ENCODE measurements at places on chromosomes 11 and 22.

- peaks cover 9% of the 10 kb centered on the region for H3K4me1 ChIP-seq
- no peaks in the 10 kb centered on the region for H3K36me3 ChIP-seq
- DNase-seq: peak; percentile 50
- no peak overlapping the region for H3K4me3 ChIP-seq
- H3K27me3 ChIP-seq: no peaks in the 10 kb centered on the region
Measured at GRCh38 chr11:6323291-6323905, 3.1 kb upstream of the CAVIN3 start.

GRCh38 chr11:102727890-102728289, 3.1 kb upstream of the MMP8 start:
- H3K36me3 ChIP-seq: no peaks in the 10 kb centered on the region
- no peak overlapping the region for H3K4me3 ChIP-seq
- no peaks in the 10 kb centered on the region for H3K4me1 ChIP-seq
- H3K27ac ChIP-seq: no peak overlapping the region
- H3K27me3 ChIP-seq: no peaks in the 10 kb centered on the region

DNA sequence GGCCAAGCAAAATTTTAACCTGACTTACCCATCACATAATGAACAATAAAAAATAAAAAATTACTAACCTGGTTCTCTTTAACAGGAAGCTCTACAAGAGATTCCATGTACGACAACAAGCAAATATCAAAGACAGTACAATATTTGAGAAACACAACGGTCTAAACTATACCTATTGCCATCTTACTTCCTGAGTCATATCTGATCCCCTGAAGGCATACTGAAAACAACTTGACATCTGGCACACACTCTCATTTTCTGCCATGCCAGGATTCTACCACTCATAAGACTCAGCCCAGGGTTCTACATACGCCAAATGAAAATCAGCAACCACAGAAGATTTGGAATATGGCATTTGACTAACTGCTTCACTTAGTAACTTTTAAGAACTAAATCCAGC, 13.8 kb downstream of the DENND5A start:
- H3K36me3 ChIP-seq: no peaks in the 10 kb centered on the region
- H3K27ac ChIP-seq: no peak overlapping the region
- DNase-seq: no peak
- H3K4me1 ChIP-seq: no peaks in the 10 kb centered on the region

DNA sequence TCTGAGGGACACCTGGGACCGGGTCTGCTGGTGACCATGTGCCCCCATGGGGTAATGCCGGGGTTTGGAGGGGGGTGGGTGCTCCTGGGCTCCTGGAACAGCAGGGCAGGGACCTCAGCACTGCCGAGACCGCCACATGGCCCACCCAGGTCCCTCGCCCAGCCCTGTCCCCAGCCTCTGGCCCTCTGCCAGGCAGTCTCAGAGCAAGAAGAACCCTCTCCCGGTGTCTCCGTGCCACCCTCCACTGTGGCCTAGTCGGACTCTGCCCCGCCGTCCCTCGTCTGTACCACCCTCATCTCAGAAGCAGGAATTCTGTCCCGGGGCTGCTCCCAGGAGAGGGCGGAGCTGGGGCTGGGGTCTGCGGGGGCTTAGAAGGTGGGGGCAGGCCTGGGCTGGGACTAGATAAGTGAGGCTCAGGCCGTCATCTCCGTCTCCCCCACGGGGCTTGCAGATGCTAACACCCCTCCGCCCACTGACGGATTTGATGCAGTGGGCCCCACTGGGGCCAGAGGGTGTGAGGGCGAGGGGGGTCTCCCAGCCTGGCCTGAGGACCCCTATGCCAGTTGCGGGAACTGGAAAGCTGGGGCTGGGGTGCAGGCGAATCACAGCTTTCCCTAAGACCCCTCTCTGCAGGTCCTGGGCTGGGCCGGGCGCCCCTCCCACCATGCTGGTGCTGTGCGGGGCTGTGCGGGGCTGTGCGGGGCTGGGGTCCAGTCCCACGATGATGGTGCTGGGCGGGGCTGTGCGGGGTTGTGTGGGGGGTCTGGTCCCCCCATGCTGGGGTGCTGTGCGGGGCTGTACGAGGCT, 1.1 kb downstream of the MUC5AC start:
- H3K4me3 ChIP-seq: no peak overlapping the region
- peaks cover 4% of the 10 kb centered on the region for H3K4me1 ChIP-seq
- H3K27me3 ChIP-seq: no peaks in the 10 kb centered on the region
- DNase-seq: no peak
- H3K27ac ChIP-seq: no peak overlapping the region
- no peaks in the 10 kb centered on the region for H3K36me3 ChIP-seq

- H3K27ac ChIP-seq: no peak overlapping the region
- H3K4me3 ChIP-seq: no peak overlapping the region
- DNase-seq: peak; percentile 34
Measured at GRCh38 chr11:119747868-119748660, 19.1 kb upstream of the NECTIN1 start.

- no peak overlapping the region for H3K4me3 ChIP-seq
- 0 out of 2 replicates have a peak, but pooled peaks cover 2% of the 10 kb centered on the region for H3K27me3 ChIP-seq
- no peak overlapping the region for H3K27ac ChIP-seq
- no peaks in the 10 kb centered on the region for H3K4me1 ChIP-seq
Measured at GRCh38 chr11:111173221-111173620, 72.3 kb upstream of the POU2AF2 start.

DNA sequence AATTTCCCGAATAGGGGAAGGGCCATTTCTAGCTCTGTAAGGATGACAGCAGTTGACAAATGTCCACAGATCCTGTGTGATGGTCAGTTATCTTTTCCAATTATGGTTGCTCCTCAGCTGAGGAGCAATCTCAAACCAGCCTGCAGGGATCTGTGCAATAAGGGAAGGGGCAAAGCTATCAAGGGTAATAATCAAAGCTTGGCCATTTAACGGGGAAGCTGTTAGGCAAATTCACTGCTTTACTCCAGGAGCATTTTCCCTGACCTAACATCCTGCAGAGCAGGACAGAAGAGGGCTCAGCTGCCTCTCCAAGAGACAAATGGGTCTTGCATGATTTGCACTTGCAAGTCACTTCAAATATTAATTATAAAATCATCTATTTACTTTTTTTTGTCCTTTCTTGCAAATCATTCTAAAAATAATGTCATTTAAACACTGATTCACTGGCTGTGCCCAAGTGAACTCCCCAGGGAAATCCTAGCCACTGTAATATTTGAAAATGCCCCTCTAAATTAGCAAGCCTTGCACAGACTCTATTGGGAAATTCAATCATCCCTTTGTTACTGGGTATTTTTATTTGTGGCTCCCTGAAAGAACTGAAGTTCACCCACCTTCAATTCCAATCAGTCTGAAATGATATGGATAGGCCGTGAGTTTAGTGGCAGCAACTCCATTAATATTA, 1256.7 kb downstream of the LRRC4C start:
- no peak overlapping the region for H3K27ac ChIP-seq
- no peaks in the 10 kb centered on the region for H3K4me1 ChIP-seq

DNA sequence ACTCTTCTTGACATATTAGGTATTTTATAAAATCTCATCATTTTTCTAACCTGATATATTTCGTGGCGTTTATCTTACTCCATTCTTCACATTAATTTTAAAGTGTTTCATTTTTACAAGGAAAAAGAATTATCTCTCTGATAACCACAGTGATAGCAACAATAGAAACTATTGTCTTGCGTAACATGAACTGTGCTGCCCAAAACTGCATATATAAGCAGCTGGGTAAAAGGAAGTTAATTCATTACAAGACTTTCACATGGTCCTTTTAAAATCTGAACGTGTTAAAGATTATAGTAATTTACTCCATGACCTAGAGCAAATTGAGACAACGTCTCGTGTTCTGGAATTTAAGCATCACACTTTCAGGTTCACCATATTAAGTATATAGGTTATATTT, 210.4 kb upstream of the GRIA4 start:
- H3K27me3 ChIP-seq: no peaks in the 10 kb centered on the region
- no peaks in the 10 kb centered on the region for H3K36me3 ChIP-seq
- no peak overlapping the region for H3K27ac ChIP-seq
- H3K4me3 ChIP-seq: no peak overlapping the region

- no peaks in the 10 kb centered on the region for H3K27me3 ChIP-seq
- no peak overlapping the region for H3K4me3 ChIP-seq
- peak; percentile 9 for DNase-seq
- no peaks in the 10 kb centered on the region for H3K36me3 ChIP-seq
Measured at GRCh38 chr11:31045335-31045734, 324.2 kb downstream of the DCDC1 start.

DNA sequence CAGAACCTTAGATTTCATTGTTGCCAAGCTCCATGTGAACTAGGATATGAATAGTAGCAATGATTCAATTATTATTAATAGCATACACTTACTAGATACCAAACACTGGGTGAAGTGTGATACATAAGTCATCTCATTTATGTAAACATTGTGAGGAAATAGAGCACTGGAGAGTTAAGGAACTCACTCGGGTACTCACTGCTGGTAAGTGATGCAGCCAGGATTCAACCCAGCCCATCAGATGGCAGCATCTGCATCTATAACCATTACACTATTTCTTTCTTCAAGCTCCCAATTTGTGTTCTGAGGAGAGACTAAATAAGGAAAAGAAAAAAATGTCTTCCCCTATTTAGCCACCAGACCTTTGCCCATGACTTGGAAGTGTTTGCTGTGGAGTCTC, 10.2 kb upstream of the ALG8 start:
- peaks cover 19% of the 10 kb centered on the region for H3K4me1 ChIP-seq
- no peak overlapping the region for H3K27ac ChIP-seq
- no peak overlapping the region for H3K4me3 ChIP-seq
- no peaks in the 10 kb centered on the region for H3K36me3 ChIP-seq

GRCh38 chr11:59802639-59803176, 7.9 kb downstream of the MRPL16 start:
- H3K27ac ChIP-seq: no peak overlapping the region
- H3K4me3 ChIP-seq: no peak overlapping the region
- no peaks in the 10 kb centered on the region for H3K27me3 ChIP-seq
- DNase-seq: no peak
- H3K36me3 ChIP-seq: peaks cover 8% of the 10 kb centered on the region

GRCh38 chr11:92152245-92152644, 72.4 kb upstream of the FAT3 start:
- no peak overlapping the region for H3K4me3 ChIP-seq
- H3K4me1 ChIP-seq: no peaks in the 10 kb centered on the region
- DNase-seq: peak; percentile 53
- H3K36me3 ChIP-seq: no peaks in the 10 kb centered on the region
- H3K27me3 ChIP-seq: no peaks in the 10 kb centered on the region

DNA sequence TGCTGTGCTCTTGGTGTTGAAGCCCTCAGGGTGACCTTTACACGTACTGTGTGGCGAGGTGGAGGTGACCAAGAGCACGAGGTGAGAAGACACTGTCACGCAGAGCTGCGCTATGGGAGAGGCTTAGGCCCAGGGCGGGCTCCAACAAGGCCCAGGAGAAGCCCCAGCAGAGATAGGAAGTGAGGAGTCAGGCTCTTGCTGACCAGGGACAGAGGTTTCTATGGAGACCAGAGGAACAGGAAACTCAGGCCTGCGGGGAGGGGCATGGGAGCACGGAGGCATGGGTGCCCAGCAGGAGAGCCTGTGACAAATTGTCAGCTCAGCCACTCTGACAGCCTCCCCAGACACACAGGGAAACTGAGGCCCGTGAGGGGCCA, 15.8 kb downstream of the DGKZ start:
- no peak overlapping the region for H3K27ac ChIP-seq
- peaks cover 3% of the 10 kb centered on the region for H3K36me3 ChIP-seq
- DNase-seq: no peak

DNA sequence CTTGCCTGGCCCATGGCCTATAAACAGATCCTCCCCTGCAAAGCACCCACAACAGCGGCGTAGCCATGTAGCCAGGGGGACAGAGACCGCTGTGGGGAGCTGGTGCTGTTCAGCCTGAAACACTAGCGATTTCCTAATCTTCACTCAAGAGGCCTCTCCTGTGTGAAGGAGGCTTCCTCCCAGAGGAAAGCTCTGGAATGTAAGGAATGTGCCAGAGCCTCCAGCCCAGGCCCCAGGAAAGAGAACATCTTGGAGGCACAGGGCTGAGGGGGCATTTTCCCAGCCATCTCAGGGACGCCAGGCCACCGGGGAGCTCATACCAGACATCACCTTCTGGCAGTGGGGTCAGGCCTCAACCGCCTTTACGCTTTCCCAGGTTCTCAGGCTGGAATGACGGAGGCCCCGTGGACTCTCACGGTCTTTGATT, 24.0 kb downstream of the MIAT start:
- peaks cover 9% of the 10 kb centered on the region for H3K4me1 ChIP-seq
- no peaks in the 10 kb centered on the region for H3K27me3 ChIP-seq
- peak; percentile 45 for DNase-seq
- H3K36me3 ChIP-seq: no peaks in the 10 kb centered on the region
- peak overlapping the region; percentile 70 for H3K27ac ChIP-seq
- no peak overlapping the region for H3K4me3 ChIP-seq

DNA sequence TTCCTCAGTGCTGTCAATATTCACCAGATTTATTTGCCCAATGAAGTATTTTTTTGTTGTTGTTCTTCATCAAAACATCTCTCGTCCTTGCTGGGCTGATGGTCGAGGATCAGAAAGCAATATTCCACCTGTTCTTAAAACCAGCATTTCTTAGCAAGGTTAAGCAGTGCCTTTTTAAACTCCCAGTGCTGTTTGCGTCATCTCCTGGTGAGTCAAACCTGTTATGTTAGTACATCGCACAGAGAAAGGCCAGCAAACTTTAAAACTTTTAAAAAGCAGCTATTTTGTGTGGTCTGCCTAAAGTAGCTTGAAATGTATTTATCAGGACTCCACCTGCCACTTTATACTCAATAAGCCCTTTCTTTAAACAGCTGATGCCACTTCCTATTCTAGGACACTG, 802.0 kb downstream of the KCNA4 start:
- H3K4me1 ChIP-seq: no peaks in the 10 kb centered on the region
- no peaks in the 10 kb centered on the region for H3K27me3 ChIP-seq
- H3K4me3 ChIP-seq: no peak overlapping the region

- H3K4me3 ChIP-seq: no peak overlapping the region
- H3K27ac ChIP-seq: no peak overlapping the region
- H3K4me1 ChIP-seq: peaks cover 18% of the 10 kb centered on the region
- no peaks in the 10 kb centered on the region for H3K27me3 ChIP-seq
Measured at GRCh38 chr11:100805506-100806199, 118.6 kb downstream of the ARHGAP42 start.

DNA sequence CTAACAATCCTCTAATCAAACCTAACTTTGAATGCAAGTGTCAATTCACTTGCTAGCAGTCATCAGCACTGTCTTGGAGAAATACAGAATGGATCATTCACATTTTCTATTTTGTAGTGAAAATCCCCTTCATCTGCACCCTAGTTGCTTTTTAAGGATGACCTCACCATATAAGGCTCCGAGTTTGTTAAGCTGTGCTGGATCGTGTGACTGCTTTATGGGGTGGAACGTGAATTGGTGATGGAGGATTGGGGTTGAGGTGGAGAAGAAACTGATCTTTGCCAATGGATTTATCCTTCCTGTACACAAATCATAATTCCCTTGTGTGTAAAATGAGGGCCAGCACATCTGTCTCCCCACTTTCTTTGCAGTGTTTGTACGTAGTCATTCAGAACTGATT, 85.6 kb upstream of the TBCEL start:
- no peak for DNase-seq
- H3K36me3 ChIP-seq: no peaks in the 10 kb centered on the region
- no peaks in the 10 kb centered on the region for H3K4me1 ChIP-seq
- H3K4me3 ChIP-seq: no peak overlapping the region
- no peak overlapping the region for H3K27ac ChIP-seq

All from Caco-2 (cell line).